Activated CD4-positive, alpha-beta T cell treated with anti-CD3 and anti-CD28 coated beads for 36 hours (primary cell): ENCODE measurements at places on chromosomes 5 and 9. TPM values are rescaled to one million over a fixed set of nuclear protein-coding genes. Genes with fewer than 3 reads are reported as not detected.
A peak's percentile ranks its signal among the peaks of the same experiment; 100 is the strongest.

GRM6 gene
- total RNA-seq = not detected

FST gene
- 0.43 TPM for total RNA-seq

SLC34A3 gene
- total RNA-seq = not detected

BAAT gene
- total RNA-seq = not detected

PCDHGA11 gene
- total RNA-seq = 0.07 TPM

GRCh38 chr5:74188351-74189105, 452.0 kb downstream of the ENC1 start:
- DNase-seq = no peak

DNA sequence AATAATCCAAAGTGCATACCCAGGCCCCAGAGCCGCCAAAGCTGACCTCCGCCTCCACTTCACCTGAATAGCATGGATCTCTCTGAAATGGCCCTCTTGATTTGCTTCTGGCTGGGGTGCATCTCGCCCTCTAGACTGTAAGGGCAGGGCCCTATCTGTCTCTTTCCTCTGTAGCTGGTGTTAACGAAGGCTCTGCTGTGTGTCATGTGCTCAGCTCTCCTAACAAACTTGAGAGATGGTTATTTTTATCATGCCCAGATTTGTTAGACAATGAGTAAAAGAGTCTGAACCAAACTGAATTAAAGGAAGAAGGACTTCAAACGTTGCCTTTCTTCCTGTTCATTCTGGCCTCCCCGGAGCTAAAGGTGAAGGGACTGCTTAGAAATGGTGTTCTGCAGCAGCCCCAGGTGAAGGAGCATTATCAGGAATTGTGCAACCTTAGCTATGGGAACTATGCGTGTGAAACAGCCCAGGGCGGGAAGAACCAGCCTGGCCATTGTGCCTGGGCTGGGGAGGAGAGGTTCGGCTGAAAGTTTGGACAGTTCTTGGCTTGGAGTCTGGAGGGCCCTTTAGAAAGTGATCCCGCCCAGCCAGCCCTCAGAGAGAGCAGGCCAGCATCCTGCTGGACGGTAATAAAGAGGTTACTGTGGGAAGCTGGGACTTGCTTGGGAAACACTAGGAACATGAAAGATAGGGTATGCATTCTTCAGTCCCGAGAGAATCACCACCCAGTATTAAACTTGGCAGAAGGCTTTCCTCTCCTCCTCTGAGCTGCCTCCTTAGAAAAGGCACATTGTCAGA, 73.5 kb downstream of the WWC1 start:
- DNase-seq = no peak

DNA sequence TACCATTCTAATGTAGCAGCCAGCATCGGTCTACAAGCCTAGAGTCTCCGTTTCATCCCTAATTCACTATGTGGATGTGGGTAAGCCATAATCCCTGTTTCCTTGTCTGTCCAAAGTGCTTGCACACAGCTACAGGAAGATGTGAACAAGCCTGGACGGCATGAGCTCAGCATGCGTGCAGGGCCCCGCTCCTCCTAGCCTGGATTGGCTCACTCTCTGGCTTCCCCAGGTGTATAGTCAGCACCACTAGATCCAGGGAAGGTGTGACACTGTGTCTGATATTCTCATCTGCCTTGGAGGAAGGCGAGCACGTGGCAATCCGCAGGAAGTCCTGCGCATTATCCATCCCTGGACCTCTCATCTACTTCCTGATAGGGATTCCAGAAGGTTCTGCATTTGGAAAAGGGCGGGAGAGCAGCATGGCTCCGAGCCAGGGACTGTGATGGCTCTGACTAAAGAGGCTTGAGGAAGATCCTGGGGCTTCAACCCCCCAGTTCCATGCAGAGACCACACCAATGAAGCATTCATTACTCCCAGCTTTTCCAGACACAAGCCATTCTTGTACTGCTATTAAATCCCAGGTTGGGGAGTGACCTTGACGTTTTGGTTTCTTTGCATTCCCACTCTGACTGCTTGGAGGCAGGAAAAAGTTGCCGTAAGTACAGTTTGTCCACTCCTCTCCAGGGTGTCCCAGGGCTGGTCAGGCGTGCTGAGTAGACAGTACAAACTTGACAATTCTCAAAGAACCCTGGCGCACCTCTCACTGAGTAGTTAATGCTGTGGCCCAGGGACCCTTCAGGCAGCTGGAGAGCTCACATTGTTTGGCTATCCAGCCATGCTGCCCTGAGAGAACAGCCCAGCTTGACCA, 65.6 kb downstream of the PSD2 start:
- DNase-seq = no peak

GRCh38 chr5:159511570-159511969, 181.3 kb upstream of the IL12B start:
- DNase-seq = no peak

- DNase-seq = peak; percentile 83
Observed at GRCh38 chr9:447230-448025, 232.8 kb downstream of the DOCK8 start.

DNA sequence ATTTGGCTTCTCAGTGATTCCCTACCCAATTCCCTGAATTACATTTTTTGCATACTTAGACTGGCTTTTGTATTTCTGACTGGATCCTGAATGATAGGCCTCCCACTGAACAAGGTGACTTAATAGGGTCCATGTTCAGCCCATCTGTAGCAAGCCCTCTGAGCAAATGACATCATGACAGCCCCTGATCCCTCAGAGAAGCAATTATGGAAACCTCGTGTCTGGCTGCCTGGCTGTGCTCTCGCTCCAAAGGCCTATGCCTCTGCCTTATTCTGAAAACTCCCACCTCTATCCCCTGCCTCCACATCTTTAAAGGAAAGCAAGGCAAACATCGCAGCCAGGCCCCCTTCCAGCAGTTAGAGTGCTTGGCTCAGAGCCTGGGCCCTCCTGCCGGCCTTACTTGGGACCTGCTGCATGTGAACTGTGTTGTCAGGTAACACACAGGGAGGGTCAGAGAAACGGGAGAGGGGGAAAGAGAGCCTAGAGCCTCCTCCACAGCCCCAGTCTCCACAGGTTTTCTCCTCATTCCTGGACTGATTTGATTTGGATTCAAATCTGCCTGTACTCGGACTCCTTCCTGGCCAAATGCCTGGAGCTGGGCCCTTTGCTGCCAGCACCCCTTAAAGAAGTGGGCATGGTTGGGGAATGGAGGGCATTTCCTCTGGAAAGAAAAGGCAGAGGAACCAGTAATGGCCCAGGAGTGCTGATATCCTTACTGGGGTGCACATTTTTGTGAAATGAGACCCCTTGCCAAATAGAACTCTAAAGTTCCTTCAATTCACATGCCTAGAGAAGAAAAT, 3.8 kb downstream of the DCANP1 start:
- no peak for DNase-seq

GRCh38 chr9:4353236-4353635, 53.4 kb upstream of the GLIS3 start:
- DNase-seq = no peak

GRCh38 chr9:134494905-134495304, 146.7 kb upstream of the COL5A1 start:
- DNase-seq = no peak

DNA sequence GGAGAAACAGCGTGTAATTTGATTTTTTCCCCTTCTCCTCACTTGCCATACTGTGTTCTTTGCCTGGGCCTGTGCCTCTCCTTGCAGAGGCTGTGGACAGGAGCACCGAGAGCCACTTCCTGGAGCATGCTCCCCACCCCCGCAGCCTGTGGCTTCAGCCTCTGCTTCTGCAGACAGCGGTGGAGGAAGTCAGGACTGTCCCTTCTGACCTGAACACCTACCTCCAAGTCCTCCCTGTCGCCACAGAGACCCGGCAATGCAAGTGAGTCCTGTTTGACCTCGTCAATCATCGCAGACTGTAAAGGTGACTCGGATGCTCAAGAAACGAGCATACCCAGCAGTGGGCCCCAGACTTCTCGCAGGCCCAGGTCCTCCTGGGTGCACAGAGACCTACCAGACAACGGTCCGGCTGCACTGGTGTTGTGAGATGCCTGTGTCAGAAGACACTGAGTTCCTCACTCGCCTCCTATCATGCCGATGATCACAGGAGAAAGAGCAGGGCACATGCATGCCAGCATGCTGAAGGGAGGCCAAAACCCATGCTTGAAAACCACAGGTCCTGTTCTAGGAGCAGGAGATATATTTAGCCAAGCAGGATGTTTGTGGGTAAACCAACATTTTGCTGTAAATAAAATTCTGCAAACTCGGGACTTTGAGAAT, 198.8 kb downstream of the AUH start:
- DNase-seq = peak; percentile 83

GRCh38 chr5:143162810-143163209, 240.7 kb downstream of the NR3C1 start:
- DNase-seq = no peak

DNA sequence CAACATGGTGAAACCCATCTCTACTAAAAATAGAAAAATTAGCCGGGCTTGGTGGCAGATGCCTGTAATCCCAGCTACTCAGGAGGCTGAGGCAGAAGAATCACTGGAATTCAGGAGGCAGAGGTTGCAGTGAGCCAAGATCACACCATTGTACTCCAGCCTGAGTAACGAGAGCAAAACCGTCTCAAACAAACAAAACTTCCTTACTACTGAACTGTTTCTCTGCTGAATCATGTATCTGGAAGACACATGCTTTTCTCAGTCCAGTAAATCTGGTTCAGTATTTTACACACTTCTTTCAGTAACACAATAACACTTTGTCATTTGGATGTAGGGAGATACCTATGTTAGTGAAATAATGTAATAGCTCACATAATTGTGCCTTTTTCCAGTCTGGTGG, 7.9 kb downstream of the TRMT10B start:
- DNase-seq = no peak

- no peak for DNase-seq
Observed at GRCh38 chr5:20611620-20612019, 623.6 kb upstream of the CDH18 start.

DNA sequence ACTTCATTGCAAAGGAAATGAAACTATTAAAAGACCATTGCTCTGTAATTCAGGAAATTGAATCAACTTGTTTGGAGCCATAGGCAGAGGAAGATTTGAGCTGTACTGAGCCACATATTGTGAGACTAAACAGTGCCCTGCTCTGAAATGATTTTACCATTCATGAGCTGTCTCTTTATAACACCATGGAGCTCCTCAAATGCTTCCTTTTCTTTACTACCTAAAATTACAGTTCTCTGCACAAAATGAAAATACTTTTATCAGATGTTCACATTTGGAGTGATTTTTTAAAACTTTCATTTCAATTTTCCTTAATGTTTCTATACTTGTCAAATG, 97.9 kb downstream of the NLN start:
- DNase-seq = no peak

- DNase-seq = peak; percentile 60
Observed at GRCh38 chr9:38687389-38687842, 32.5 kb downstream of the FAM240B start.

DNA sequence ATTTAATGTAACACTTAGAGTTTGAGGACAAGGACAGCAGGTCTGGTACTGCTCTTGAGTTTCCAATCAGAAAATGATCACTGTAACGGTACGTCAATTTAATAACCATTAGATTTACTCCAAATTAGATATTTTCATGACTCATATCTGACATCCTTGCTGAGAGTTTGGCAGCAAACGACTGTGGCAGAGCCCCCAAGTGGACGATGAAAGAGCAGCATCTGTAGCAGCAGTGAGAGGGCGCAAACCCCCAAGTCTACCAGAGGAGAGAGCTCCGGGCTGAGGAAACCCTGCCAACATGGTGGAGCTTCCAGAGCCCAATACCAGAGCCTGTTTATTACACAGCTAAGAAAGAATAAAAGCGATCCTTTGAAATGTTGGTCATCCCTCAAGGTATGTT, 73.2 kb upstream of the EPB41L4A start:
- peak; percentile 59 for DNase-seq

DNA sequence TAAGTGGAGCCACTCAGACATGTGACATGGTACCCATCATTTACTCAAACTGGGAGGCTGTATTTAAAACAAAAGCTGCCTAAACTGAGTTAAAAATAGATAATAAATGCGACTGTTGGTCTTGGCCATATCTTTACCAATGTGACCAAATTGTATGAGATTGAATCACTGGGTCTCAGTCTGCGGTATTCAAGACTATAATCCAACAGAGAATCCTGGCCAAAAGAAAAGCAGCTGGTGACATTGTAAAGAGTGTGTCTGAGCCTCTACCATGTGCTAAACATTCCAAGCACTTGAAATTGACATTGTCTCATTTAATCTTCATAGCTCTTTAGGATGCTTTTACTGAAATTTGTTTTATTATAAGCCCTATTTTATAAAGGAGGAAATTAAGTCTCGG, 282.6 kb downstream of the ZNF608 start:
- DNase-seq = no peak
